ENCODE measurements at places on chromosomes 5 and 9.

GRCh38 chr5:168153263-168153875, 138.1 kb upstream of the WWC1 start:
- no peak for DNase-seq

DNA sequence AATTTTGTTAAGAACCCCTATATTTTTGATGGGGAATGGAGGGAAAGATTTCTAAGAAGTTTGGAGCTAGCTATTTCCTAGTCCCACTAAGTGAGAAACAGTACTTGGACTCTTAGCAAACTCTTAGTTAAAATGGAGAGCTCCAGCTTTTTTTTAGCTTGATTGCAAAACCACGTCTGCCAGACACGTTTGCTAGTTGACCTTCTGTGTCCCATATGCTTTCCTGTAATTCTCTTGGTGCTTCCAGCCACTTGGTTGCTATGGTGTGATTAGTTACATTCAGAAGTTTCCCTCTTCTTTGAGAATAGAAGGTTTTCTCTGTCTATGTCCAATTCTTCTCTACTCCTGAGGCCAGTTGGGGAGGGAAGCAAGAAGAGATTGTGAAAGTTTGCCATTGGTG, 417.0 kb upstream of the TLE4 start:
- DNase-seq = no peak

GRCh38 chr9:127650518-127650917, 38.4 kb downstream of the STXBP1 start:
- DNase-seq = no peak

DNA sequence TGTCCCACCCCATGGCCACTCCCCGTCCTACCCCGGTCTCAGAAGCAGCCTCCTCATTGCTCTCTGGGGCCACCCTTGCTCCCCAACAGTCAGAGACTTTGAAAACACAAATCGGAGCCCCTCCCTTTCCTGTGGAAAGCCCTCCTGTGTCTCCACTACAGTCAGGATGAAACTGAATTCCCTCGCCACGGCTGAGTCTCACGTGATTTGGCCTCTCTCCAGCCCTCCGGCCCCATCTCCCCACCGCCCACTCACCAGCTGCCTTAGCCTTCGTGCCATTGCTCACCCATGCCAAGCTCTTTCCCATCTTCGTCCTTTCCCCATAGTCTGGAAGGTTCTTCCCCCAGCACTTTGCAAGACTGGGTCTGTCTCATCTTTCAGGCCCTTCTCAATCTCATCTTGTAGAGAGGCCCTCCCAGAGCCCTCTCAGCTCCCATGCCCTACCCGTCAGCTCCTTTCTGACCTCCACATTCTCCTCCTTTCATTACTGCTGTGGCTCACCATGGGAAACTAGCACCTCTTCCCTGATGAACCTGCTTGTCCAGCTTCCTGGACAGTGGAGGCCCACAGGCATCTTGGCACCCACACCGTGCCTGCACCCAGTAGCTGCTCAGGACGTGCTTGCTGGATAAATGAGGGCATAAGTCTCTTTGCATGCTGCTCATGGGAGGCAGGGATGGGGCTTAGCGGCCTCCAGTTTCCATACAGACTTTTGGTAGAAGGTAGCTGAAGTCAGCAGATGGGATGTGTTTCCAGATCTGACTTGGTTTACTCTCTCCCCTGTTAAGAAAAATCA, 126.4 kb upstream of the COL5A1 start:
- no peak for DNase-seq

All from T-helper 2 cell treated with Interferon-gamma antibody and Interleukin-4, amounts not matched to agents 5 μg/mL and 100 μg/mL, for 36 hours (primary cell).